ENCODE measurements at places on chromosomes 13 and 19.

DNA sequence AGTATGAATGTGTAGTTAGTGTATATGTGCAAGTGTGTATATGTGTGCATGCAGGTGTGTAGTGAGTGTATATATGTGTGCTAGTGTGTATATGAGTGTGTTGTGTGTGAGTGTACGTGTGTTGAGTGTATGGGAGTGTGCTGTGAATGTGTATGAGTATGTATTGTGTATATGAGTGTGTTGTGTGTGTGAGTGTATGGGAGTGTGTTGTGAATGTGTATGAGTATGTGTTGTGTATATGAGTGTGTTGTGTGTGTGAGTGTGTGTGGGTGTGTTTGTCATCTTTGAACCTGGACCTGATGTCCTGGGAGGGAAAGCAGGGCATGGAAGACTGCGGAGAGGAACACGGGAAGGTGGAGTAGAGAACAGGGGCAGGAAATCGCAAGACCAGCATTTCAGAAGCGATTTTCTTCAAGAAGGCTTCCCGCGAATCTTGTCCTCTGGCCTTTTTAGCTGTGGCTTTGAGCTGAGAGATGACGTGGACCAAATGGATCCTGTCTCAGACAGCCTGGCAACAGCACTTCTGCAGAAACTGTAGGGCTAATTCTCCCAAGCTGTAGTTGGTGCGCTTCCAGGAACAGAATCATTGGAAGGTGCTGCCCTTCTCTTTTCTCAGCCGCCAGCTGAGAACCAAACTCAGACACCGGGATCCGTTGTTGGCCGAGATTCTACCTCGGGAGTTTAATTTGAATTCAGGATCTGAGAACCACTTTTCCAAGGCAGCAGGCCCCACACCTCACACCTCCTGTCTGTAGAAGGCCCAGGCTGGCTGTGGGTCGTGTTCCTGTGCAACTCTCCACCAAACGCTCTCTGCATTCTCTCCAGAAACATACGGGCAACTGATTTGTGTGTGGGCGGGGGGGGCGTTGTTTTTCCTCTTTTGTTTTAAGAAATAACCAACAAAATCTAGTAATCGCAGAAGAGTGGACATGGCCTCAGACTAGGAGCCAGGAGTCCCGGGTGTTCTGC lies 94.7 kb upstream of the RAP2A start:
- DNase-seq = peak; percentile 92

GRCh38 chr19:45346449-45346848 lies 5.9 kb downstream of the KLC3 start:
- DNase-seq = no peak

- DNase-seq = no peak
These were observed 12.9 kb downstream of the CEBPG start for GRCh38 chr19:33386361-33386858.

- DNase-seq = no peak
These were observed 7.0 kb downstream of the CLASRP start for GRCh38 chr19:45045671-45046353.

- no peak for DNase-seq
These were observed 383.0 kb upstream of the SLITRK1 start for GRCh38 chr13:84265257-84265764.

- peak; percentile 62 for DNase-seq
These were observed 10.7 kb downstream of the ELF1 start for GRCh38 chr13:41008349-41008980.

DNA sequence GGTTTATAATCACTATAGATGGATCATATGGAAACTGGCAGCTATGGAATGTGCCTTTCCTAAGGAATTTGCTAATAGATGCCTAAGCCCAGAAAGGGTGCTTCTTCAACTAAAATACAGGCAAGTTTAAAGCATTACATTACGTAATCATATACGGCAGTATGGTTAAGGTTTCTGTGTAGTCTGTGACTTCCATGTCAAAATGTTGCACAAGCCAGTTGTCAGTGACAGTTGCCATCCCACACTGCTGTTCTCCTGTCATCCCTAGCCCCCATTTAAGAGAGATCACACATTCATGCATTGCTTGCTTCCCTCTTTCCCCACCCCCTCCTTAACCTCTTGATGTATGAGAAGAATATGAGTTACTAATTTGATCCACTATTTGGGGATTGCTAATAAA lies 47.3 kb downstream of the BRCA2 start:
- no peak for DNase-seq

DNA sequence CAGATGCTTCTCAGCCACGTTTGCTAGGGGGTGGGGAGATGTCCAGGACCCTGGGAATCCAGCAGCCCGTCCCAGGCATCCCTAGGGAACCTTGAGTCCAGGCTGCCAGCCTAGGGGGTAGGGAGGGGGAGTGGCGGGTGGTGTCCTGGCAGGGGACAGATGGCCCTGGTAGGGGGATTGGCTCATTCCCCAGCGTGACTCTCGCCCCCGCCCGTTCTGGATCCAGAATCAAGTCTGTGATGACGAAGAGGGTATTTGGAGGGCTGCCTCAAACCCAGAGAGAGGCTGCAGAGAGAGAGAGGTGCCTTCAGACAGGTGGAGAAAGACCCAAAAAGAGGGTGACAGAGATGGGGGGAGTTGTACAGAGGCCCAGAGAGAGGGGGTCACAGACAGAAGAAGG lies 4.1 kb downstream of the SLC17A7 start:
- DNase-seq = no peak

DNA sequence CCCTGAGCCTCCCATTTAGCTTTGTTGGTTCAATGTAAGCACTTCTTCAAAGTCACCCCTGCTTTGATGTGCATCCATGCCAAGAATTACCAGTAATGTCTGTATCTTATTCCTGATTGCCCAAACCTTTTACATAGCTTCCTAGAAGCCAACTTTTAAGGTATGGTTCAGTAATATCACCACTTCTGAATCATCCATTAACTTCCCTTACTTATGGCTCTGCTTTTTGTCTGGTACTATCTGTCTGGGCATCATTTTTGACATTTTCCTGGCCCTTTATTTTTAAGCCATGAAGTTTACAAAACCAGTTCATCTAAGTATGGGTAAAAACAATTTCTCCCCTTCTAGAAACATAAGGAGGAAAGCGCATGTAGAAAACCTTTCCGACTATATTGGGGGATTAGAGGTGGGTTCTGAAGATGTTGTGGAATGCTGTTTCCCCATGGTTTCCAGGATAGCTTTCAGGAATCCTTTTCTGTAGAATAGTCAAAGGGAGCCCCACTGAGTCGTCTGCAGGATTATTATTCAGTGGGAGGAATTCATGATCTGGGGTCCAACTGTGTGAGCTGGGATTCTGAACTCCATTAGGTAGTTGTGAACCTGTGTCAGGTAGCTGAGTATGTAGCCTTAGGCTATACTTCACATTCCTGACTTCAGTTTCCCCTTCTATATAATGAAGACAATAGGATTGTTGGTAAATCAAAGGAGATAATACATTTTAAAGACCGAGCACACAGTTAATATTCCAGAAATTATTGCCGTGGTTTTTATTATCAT lies 163.8 kb downstream of the SUCLA2 start:
- DNase-seq = no peak

- DNase-seq = no peak
These were observed 11.2 kb downstream of the ZNF565 start for GRCh38 chr19:36203293-36203692.

DNA sequence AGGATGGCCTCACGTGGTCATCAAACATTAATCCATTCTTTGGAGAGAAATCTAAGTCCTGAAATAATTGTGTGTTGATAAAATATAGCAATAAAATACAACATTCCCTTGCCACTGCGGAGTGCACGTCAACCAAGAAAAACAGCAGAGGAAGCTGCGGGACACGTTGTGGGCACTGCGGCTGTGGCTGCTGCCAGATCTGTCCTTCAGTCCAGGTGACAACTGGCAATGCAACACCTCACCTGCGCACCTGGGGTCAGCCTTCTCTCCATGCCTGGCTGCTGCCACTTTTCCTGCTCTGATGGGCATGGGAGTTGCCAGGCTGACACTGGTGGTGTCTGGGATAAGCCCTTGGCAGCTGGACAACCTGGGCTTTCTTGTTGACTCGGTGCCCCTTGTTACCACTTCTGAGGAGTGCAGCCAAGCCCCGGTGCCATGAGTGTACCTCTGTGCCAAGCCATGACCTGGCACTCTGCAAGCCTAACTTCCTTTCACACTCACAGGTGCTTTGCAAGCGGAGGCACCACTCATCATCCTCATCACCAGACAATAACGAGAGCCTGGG lies 251.6 kb upstream of the TSHZ3 start:
- no peak for DNase-seq

DNA sequence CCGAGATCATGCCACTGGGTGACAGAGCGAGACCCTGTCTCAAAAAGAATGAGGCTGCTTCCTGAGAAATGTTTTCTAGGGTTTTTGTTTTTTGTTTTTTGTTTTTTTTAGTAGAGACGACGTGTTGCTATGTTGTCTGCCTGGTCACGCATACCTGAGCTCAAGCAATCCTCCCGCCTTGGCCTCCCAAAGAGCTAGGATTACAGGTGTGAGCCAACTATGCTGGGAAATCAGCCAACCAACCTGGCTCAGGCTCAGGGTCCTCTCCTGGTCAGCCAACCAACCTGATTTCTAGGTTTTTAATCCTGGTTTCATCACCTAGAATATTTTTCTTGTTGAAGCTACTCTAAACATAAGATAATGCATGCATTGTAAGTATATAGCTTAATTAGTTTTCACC lies 7.8 kb downstream of the DHX34 start:
- DNase-seq = no peak

DNA sequence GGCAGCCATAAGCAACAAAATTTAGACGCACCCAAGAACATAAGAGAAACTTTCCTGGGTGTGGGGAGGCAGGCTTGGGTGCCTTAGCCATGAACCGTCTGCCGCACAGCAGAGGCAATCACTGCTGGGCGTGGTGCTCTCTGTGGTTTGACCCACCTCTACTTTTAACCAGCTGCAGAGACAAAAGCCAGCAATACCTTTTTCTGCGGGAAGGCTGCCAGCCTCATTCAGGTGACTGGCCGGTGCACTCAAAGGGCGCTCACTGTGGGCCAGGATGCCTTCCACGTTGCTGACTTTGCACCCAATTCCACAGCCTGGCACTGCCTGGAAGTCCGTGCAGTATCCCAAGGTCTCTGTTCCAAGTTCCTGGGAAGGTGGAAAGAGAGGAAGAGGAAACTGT lies 69.1 kb downstream of the ATP7B start:
- DNase-seq = no peak

DNA sequence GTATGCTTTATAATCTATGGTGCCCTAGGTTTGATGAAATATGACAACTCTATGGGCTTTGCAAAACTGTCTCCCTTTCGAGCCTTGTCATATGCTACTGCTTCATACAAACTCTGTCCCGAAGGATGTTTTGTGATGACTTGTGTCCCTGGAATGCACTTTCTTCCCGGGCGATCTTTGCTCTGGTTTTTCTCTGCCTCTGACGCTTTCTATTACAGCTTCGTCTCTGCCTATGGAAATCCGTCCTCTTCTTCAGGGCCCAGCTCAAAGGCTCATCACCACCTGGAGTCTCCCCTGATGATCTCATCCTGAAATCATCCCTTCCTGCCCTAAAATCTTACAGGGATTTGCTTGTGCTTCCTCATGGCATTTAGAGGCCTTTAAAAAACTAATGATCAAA lies 191.5 kb upstream of the KL start:
- DNase-seq = peak; percentile 98

- no peak for DNase-seq
These were observed 3.4 kb downstream of the SCGB2B2 start for GRCh38 chr19:34673590-34673989.

DNA sequence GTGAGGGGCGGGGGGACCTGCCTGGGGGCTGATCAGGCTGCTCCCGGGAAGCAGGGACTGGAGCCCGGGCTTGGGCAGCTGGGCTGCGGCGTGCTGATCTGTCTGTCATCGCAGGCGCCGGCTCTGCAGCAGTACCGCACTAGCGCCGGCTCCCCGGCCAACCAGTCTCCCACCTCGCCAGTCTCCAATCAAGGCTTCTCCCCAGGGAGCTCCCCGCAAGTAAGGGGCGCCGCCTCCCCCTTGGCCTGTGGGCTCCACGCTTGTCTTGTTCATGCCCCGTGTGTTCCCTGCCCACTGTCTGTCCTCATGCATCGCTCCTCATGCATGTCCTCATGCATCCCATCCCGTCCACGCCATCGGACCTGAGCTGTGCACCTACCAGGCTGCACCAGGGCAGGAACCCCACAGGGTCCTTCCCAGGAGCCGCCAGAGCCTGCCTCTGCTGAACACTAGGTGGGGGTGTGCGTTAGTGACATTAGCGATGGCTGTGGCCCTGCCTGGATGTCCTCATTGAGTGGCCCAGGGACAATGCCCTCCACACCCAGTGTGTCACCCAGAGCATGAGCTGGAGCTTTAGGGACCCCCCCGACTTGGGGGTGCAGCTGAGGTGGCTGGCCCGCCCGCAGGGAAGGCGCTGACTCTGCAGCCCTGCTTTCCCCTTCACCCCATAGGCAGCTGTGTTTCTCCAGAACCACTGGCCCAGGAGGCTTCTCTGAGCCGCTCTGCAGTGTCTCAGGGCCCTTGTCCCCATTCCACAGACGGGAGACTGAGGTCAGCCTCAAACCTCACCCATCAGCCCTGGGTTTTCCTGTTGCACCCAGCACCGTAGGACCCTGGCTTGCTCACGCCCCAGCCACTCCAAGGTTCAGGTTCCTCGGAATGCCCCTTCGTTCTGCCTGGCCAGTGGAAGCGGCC lies 19.5 kb downstream of the COMP start:
- no peak for DNase-seq

- DNase-seq = no peak
These were observed 202.1 kb downstream of the KLF12 start for GRCh38 chr13:73932091-73932490.

DNA sequence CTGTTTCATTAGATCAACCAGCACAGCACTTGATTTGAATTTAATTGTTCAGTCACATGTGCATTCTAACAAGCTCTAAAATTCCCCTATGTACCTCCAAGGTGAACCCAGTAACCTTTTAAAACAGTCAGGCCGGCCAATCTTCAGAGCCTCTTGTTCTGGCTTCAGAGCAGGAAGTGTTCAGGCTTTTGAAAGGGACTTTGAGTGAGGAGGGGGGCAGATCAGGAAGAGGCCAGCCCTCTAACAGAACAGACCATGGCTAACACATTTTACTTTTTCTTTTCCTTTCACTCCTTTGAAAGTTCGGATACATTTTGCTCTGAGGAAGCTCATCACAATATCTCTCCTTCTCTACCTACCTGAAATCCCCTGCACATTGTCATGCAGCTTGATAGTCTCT lies 390.3 kb downstream of the TBC1D4 start:
- no peak for DNase-seq

GRCh38 chr13:37956536-37956935 lies 87.0 kb upstream of the TRPC4 start:
- DNase-seq = no peak
